ENCODE measurements at places on chromosomes 16 and 17.

DNA sequence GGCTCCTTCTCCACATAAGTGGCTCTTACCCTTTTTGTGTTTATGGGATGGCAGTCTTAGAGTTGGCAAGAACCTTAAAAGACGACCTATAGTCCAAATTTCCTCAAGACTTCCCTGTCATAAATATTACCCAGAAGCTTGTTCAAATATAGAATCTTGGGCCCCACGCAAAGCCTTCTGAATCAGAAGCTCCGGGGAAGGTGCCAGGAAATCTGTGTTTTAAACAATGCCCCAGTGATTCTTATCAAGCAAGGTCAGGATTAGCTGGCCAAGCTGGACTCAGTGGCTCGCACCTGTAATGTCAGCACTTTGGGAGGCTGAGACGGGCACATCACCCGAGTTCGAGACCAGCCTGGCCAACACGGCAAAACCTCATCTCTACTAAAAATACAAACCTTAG lies 85.7 kb downstream of the TIMM22 start:
- DNase-seq, result no peak

- no peak for DNase-seq
Observed at GRCh38 chr16:31078597-31079341, 4.5 kb downstream of the ZNF646 start.

DNA sequence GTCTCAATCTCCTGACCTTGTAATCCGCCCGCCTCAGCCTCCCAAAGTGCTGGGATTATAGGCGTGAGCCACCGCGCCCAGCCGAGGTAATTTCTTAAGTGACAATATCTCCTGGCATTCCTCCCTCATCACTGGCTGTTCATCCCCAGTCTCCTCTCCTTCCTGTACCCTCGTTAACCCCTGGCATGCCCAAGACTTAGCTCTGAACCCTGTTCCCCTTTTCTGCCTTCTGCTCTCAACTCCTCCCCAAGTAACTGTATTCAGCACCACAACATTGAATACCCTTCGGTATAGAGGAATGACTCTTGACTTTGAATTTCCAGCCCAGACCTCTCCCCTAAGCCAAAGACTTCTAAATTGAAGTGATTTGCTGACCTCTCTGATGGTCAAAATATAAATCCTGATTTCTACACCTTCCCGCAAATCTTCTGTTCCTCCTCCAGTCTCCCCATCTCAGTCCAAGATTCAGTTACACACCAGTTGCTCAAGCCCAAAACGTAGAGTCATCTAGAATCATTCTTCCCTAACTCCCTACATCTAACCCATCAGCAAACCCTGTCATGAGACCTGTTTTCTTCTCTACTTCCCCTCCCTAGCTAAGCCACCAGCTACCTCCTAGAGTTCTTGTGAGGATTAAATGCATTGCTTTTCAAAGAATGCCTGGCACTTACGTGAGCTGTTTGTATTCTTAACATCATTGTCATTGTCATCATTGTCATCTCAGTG lies 14.8 kb downstream of the PMP22 start:
- no peak for DNase-seq

GRCh38 chr17:17940441-17940911 lies 31.7 kb downstream of the TOM1L2 start:
- DNase-seq, result no peak

GRCh38 chr16:84725481-84726078 lies 25.8 kb downstream of the USP10 start:
- no peak for DNase-seq

- DNase-seq, result no peak
Observed at GRCh38 chr17:62626719-62627218, 701 bp upstream of the MRC2 start.

DNA sequence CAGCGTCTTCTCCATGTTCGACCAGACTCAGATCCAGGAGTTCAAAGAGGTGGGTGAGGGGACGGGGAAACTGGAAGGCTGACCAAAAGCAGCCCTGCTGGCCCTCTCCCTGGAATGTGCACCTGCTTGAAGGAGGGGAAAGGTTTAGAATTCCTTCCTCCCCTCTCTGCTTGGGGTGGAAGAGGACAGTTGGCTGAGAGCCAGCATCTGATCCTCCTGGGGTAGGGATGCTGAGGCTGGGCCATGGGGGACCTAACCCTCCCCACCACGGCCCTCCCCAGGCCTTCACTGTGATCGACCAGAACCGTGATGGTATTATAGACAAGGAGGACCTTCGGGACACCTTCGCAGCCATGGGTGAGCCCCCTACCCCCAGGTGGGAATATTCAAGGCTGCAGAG lies 1.3 kb downstream of the MYL11 start:
- DNase-seq, result no peak

GRCh38 chr17:77205396-77206125 lies 64.8 kb downstream of the SEC14L1 start:
- DNase-seq, result no peak

- no peak for DNase-seq
Observed at GRCh38 chr17:48194097-48194550, 86.6 kb downstream of the SNX11 start.

GRCh38 chr17:80720610-80721577 lies 176.3 kb downstream of the RPTOR start:
- DNase-seq, result peak; percentile 53

- DNase-seq, result no peak
Observed at GRCh38 chr16:69888005-69888590, 63.0 kb upstream of the CLEC18A start.

GRCh38 chr16:56281249-56281805 lies 90.0 kb downstream of the GNAO1 start:
- no peak for DNase-seq

DNA sequence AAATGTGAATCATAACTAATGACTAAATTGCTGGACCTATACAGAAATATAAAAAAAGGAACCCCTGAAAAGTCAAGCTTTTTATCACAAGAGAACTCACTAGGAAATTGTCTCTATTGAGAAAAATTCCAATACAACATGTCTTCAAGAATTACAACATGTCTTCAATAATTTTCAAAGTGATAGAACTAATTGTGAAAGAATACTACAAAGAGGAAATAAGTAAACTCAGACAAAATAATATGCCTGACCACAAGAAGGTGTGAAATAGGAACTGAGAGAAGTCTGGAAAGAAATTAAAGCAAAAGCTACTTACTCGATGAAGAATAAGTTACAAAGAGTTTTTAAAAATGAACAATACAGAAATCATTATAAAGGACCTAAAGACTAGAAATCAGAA lies 29.9 kb upstream of the OR1G1 start:
- DNase-seq, result no peak

DNA sequence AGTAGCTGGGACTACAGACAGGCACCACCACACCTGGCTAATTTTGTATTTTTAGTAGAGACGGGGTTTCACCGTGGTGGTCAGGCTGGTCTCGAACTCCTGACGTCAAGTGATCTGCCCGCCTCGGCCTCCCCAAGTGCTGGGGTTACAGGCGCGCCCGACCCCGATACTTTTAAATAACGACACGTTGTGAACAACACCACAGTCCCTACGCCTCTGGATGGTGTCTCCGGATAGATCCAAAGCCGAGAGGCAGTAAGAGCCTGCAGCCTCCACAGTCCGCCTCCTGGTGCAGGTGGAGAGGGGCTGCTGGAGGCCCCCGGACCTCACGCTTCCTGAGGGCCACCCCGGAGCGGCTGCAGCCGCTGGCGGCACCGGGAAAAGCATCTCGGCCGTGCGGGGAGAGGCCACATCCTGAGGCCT lies 741 bp upstream of the TLCD3A start:
- peak; percentile 3 for DNase-seq

- DNase-seq, result no peak
Observed at GRCh38 chr17:78974635-78975591, 4.8 kb downstream of the LGALS3BP start.

GRCh38 chr17:66379996-66380395 lies 77.6 kb downstream of the PRKCA start:
- DNase-seq, result no peak

- DNase-seq, result no peak
Observed at GRCh38 chr16:30570636-30571444, 674 bp downstream of the ZNF688 start.

DNA sequence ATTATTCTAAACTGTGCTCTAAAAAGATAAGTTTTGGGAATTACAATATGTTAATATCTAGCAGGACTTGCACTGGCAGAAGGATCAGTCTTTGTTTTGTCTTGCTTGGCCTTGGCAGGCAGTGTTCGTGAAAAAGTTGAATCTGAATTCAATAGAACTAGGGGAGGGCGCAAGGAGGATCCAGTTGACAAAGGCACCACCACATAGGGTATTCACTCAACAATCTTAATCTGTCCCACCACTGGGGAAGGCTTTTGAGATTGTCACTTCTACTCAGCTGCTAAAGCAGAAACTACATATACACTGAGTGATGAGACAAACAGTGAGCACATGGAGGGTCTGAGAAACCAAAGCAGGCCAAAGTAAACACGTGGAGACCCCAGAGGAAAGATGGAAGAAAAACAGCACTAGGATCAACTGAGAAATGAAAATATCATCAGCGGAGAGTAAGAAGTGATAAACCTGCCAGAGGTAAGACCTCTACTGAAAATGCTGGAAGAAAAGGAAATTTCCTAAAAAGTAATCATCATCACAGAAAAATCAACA lies 2.4 kb downstream of the AMFR start:
- no peak for DNase-seq

DNA sequence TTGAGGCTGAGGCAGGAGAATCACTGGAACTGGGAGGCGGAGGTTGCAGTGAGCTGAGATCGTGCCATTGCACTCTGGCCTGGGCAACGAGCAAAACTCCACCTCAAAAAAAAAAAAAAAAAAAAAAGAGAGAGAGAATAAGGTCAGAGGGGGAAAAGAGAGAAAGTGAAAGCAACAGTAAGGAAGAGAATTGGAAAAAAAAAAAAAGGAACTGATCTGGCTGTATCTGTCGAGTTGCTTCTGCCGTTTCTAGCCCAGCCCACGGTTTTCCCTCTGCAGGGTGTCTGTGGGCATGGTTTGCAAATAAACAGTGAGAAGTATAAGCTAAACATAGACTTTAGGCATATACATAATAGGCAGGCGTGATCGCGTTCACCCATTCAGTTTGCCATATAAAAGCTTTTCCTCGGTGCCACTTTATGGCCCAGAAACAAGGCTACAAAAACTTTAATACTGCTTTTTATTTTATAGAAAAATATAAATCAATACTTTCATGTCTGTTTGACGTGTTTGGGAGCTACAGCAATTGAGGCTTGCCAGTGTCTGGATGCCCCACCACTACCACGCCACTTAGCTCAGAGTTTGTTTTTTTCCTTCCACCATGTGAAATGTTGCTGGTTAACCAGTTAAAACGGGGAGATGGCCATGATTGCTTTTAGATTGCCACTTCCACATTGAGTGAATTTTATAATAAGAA lies 436.7 kb downstream of the MAF start:
- DNase-seq, result no peak

- DNase-seq, result no peak
Observed at GRCh38 chr16:50743581-50744225, 1.8 kb downstream of the CYLD start.

GRCh38 chr17:79407385-79407784 lies 203.5 kb downstream of the RBFOX3 start:
- no peak for DNase-seq

GRCh38 chr17:79931817-79932309 lies 92.6 kb upstream of the CBX4 start:
- DNase-seq, result no peak

DNA sequence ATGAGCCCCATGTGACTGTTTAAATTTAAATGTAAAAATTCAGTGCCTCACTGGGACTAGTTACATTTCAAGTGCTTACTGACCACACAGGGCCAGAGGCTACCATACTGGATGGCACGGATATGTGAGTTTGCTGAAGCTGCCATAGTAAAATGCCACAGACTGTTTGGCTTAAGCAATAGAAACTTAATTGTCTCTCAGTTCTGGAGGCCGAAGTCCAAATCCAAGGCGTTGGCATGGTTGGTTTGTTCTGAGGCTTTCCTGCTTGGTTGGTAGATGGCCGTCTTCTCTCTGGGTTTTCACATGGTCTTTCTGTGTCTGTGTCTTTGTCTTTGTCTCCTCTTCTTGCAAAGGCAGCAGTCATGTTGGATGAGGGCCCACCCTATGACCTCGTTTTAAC lies 878.9 kb upstream of the RBFOX1 start:
- no peak for DNase-seq

DNA sequence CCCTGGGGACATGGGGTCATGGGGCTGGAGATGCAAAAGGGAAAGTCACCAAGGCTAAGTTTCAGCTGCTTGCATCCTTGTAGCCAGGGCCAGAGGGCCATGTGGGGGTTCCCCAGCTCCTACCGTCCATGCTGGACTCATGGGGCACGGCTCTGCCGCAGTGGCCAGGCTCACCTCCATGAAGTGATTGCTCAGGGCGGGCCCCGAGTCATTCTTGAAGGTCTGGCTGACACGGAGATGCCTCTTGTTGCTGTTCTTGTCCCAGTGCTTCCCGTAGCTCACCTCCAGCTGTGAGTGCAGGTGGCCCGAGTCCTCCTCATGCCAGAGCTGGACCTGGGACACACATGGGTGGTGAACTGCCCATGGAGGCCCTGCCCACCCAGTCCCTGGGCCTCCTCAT lies 114.5 kb downstream of the RMI2 start:
- DNase-seq, result no peak

- DNase-seq, result no peak
Observed at GRCh38 chr16:21071741-21072140, 78.9 kb downstream of the DNAH3 start.

- no peak for DNase-seq
Observed at GRCh38 chr16:70684146-70685060, 1.4 kb downstream of the MTSS2 start.

DNA sequence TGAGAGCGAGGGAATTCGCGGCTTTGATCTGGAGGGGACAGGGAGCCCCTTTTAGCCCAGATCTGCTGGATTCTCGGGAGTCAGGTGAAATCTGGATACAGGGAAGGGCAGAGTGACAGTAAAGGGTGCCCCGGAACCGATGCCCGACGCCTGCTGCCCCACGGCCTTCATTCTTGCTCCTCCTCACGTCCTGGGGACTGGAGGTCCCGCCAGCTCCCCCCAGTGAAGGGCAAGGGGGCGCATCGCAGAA lies 596 bp downstream of the OR1F1 start:
- no peak for DNase-seq

- DNase-seq, result no peak
Observed at GRCh38 chr16:79932572-79932971, 332.0 kb upstream of the MAF start.

DNA sequence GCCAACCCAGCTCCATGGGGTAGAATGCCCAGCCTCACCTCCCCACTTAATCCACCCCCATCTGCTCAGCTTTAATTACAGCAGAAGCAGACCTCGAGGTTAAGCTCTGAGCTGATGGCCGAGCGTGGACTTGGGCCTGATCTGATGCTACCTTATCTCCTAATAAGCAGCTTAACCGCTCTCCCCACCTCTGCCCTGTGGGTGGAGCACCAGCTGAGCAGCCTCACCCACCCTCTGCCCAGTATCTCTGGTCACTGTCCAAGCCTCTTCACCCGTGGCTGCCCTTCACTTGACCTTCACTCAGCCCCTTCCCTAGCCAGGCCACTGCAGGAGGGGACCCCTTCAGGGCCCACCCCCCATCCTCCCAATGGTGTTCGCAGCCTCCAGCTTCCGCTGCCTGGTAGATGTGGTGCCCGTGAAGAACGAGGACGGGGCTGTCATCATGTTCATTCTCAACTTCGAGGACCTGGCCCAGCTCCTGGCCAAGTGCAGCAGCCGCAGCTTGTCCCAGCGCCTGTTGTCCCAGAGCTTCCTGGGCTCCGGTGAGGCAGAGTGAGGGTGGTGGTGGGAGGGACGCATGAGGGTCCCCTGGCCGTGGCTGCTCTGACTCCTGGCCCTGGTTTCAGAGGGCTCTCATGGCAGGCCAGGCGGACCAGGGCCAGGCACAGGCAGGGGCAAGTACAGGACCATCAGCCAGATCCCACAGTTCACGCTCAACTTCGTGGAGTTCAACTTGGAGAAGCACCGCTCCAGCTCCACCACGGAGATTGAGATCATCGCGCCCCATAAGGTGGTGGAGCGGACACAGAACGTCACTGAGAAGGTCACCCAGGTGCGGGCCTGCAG lies 6.8 kb downstream of the KCNH6 start:
- DNase-seq, result no peak
